Activated gamma-delta T cell treated with Interleukin-2 at 50 U/mL for 16 hours (primary cell): ENCODE measurements at places on chromosomes 3 and 15.
A peak's percentile ranks its signal among the peaks of the same experiment; 100 is the strongest.

DNA sequence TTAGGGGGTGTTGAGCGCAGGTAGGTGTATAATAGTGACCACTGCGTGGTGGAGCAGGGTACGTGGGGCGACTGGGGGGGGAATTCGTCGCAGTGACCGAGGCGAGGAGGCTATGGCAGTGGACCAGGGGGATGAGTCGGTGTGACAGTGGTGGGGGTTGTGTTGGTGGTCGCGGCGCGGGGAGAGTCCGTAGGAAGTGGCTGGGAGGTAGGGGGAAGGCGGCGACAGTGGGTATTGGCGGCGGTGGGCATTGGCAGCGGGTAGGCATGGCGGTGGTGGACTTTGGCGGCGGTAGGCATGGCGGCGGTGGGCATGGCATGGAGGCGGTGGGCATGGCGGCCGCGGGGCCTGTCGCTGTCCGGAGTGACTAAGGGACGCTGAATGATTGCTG, 739 bp downstream of the SNRPN start:
- peak; percentile 20 for DNase-seq

- peak; percentile 23 for DNase-seq
Measured at GRCh38 chr15:85597155-85597815, 197.4 kb downstream of the KLHL25 start.

DNA sequence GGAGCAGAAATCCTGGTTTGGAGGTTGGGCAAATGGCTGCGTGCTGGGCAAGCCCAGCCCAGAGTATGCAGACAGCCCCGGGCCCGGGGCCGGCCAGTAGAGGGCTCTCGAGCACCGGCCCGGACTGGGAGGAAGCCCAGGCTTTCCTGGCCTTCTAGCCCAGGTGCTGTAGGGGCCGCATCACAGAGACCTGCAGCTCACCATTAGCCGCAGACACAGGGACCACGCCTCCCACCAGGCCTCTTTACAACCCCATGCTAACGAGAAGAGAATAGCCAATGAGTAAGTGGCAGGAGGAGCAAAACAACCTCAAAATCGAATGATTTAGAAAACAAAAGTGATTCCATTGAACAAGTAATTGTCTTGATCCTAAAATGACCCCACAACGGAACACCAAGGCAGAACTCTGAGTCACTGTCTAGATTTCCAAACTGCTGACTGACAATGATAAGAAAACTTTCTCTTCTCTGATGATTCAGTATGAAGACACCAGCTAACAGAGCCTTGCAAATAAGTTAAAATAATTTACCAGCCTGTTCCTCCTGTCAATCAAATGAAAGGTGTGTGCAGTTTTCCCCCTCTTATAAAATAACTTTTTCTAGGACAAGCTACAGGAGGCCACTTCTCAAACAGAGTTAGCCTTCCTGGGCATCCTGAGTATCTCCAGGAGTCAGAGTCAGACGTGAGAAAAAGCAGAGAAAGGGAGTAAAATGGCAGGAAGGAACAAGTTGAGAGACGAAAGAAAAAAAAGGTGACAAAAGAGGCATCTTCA, 102.2 kb downstream of the DGKG start:
- peak; percentile 64 for DNase-seq

DNA sequence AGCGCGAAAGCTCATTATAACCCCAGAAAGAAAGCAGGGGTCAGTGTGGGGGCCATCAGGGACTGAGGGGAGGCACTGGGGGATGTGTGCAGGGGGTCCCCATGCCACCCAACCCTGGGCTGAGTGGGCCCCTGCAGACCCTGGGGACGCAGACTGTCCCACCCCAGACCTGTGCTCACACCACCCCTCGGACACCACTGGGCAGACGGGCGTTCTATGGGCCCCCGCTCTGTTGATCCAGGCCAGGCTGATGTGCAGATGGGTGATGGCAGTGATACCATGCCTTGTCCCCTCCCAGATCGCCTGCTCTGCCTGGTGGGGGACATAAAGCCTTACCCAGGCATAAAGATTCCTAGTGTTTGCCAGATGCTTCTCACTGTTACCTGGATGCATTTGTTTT, 259.7 kb upstream of the TLE3 start:
- no peak for DNase-seq

DNA sequence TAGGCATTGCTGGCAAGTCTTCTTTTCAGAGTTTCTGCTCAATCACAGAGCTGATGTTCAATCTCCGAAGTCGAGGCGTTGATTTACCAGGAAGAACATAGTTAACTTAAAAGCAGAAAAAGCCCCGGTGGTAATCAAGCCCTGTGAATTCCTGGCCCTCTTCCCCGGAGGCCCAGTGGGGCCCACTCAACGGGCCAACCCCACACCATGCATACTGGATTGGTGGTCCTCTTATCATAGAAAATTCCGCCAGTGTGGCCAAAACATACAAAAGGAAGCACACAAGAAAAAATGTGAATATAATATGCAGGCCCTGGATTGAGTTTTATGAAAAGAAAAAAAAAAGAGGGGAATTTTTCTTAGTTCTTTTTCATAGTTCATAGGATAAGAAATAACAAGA, 873.0 kb upstream of the NR2F2 start:
- no peak for DNase-seq

DNA sequence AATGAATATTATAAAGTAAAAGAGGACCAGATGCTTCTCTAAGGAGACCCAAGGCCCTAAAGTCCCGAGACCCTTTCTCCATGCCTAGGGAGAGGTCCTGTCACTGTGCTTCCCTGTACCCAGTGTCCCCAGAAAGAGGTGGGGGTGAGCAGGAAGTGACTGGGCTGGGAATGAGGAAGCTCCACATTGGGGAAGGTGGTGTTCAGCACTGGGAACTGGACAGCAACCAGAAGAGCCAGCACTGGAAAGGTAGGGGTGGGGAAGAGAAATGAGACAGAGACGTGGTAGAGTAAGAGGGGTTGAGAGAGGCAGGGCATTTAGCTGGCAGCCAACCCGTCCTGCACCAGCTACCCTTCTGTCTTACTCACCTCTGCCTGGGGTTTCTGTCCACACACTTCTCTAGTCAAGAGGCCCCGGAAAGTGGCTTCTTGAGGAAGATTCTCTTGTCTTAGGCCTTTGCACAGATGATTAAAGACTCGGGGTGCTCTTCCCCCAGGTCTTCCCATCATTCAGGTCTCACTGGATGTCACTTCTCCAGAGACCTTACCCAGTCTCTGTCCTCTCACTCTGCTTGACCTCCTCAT, 12.2 kb downstream of the RRP9 start:
- DNase-seq, result no peak

- peak; percentile 18 for DNase-seq
Measured at GRCh38 chr3:123447749-123448517, 957 bp downstream of the ADCY5 start.

DNA sequence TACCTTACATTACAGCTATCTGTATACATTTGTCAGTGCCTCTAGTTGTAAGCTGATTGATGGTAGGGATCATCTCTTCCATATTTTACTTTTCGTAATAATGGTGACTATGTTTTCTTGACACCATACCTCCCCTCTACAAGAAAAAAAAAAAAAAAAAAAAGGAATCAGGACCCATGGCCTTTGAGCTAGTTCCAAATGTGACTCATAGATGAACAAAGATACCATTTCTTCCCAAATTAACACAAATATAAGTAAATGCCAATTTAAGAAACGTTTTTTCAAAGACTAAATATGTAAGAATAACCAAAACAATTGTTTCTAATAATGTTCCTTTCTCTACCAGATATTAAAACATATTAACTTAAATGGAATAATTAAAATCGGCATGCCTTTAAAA, 23.1 kb downstream of the UBE3A start:
- no peak for DNase-seq

GRCh38 chr3:136858381-136858780, 3.6 kb upstream of the NCK1 start:
- no peak for DNase-seq

GRCh38 chr3:173688216-173688842, 290.8 kb downstream of the NLGN1 start:
- DNase-seq, result no peak

- no peak for DNase-seq
Measured at GRCh38 chr3:16936676-16937230, 52.0 kb downstream of the PLCL2 start.

DNA sequence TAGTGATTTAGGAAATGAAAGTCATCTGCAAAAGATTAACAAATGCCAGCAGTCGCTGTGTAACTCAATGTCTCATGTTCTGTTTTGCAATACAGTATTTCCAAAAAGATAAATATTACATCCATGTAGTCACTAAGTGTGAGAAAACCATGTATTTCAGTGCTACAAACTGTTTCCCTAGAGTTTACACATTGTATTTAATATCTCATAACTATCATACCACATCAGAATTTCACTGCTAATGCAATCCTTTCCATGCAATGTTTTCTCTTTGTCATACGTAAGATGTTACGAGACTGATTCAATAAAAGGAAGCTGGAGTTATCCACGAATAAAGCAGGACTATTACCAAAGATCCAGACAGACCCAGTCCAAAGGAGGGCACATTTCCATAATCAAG, 269.4 kb downstream of the GBE1 start:
- no peak for DNase-seq

DNA sequence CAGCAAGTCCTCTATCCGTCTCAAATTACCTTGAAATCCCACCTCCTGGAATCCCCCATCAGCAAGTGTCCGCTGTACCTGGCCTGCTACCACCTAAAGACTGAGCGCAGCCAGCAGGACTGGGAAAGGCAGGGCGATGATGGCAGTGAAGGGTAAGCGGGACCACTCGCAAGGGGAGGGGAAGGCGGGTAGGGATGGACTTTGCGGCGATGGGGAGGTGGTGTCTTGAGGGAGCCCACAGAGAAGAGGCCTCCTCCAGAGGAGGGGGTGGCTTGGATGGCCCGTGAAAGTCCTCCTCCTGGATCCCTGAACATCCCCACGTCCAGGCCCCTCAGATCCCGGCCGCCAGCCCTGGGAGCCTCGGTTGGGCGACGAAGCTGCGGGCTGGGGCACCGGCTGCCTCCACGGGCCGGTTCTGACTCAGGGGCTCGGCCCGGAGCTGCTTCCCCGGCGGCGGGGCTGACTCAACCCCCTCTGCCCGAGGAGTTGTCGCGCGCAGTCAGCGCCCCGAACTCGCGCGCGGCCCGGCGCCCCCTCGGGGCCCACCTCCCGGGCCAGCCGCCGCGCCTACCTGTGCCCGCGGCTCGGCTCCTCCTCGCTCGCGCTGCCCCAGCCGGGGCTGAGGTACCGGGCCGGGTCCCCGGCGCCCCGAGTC, 512 bp downstream of the LARP6 start:
- DNase-seq, result no peak

DNA sequence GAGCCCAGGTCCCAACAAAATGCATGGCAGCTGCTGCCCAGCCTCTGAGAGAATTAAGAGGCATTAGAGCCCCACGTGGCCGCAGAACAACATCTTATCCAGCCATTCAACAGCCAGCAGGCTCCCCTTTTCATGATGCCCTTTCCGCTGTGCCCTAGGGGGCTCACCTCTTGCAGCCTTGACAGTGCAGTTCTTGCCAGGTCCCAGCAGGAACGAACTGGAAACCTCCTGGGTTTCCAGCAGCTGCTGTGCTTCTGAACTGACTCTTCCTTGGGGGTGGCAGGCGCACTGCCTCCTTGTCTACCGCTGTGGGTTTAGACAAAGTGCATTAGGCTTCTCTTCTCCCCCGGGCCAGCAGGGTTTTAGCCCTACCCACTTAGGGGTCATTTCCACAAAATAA, 85.2 kb downstream of the FAM174B start:
- DNase-seq, result no peak

DNA sequence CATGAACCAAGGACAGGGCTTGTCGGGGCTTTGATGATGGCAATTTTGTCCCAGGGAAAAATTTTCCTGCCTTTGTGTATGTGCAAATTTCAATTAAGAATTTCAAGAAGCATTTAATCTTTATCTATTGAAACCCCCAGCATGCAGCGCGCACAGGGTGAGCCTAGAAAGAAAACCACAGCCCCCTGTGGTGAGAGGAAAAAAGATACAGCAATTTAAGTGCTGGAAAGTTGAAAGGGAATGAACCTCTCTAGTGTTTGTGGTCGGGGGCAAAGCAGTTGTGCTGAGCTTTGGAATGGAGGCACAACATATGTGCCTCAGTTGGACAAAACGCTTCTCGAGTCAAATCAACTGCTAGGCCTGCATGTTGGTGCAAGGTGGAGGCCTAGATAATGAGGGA, 111.8 kb upstream of the C15orf61 start:
- no peak for DNase-seq

DNA sequence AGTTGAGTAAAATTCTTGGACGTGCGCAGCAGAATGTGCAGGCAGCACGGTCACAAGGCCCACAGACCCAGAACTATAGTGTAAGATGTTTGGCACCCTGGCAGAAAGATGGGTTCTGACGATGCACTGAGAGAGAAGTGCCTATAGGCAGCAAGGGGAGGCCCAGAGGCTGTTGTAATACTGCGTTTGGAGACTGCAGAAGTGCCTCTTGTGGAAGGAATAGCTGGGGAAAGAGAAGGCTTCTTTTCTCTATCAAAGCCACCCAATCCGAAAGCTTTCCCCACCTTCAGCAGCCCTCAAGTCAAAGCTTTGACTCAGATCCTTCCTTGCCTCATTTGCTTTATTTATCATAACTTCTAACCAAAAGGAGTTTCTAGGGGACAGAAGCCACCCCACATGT, 5.2 kb upstream of the SIN3A start:
- no peak for DNase-seq

DNA sequence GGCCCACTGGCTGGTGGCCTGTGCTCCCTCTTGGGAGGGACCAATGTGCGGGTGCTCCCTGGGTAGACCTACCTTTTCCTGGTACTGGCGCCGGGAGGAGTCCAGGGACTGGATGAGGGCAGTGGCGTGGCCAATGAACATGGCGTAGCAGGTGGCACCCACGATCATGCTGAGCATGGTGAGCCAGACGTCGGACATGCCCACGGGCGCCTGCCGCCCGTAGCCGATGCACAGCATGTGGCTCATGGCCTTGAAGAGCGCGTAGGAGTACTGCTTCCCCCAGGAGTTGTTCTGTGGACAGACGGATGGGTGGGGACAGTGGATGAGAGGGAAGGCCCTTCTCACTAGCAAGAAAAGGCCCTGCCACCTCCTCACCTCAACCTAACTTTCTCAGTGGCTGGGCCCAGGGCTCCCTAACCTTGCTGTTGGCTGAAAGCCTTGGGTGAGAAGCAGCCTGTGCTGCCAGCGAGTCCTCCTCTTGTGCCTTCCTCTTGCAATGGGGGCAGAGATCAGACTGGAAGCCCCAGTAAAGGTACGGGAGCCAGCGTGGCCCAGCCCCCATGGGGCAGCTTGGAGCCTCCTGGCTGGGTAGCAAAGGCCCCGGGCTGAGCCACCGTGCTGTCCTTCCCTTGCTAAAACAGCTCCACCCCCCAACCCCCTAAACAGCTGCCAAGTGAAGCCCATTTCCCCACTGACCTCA, 39.1 kb downstream of the HCN4 start:
- DNase-seq, result no peak

GRCh38 chr15:97319291-97319690, 641.2 kb upstream of the ARRDC4 start:
- DNase-seq, result no peak
